NCI-H1694 treated with DMSO at 0.1 percent for 48 hours (cell line): ENCODE measurements at places on chromosomes 7 and 10.

DNA sequence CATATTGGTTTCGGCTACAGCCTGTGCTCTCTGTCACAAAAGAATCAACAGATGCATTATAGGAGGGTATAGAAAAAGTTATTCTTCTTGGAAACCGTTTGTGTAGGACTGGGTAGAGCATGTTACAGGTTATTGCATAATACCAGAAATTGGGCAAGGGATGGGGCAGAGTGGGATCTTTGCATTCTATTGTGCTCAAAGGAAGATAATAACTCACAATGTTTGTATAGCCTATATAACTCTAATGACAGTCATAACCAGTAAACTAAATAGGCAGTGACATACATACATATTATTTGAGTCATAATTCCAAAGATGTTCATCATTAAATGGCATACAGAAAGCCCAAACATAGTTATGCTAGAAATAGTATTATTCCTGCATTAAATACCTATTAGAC lies 179.7 kb downstream of the XPNPEP1 start:
- DNase-seq, result no peak

DNA sequence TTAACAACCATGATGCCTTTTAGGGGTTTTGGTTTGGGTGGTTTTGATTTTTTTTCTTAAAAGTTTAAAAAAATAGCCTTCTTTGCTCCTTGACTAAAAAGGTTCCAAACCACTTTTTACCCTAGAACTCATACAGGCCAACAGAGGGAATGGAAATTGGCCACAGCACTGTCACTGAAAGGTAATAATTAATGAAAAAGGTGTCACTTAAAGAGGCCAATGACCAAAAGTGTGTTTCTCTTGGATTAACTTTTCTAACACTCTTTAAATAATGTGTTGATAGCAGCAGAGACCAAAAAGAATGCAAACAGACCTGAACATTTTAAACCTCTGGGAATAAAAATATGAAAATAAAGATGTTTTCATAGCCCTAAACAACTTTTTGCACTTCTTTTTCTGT lies 221.1 kb upstream of the TCF7L2 start:
- no peak for DNase-seq

GRCh38 chr10:107013258-107014006 lies 151.1 kb downstream of the SORCS1 start:
- no peak for DNase-seq

GRCh38 chr10:14508725-14509124 lies 178.0 kb upstream of the FRMD4A start:
- DNase-seq, result no peak

- DNase-seq, result peak; percentile 2
Observed at GRCh38 chr10:127576740-127577161, 27.6 kb downstream of the NPS start.

- DNase-seq, result no peak
Observed at GRCh38 chr7:70619659-70620058, 512.3 kb upstream of the GALNT17 start.

- DNase-seq, result no peak
Observed at GRCh38 chr10:49662169-49662830, 17.2 kb upstream of the C10orf53 start.

DNA sequence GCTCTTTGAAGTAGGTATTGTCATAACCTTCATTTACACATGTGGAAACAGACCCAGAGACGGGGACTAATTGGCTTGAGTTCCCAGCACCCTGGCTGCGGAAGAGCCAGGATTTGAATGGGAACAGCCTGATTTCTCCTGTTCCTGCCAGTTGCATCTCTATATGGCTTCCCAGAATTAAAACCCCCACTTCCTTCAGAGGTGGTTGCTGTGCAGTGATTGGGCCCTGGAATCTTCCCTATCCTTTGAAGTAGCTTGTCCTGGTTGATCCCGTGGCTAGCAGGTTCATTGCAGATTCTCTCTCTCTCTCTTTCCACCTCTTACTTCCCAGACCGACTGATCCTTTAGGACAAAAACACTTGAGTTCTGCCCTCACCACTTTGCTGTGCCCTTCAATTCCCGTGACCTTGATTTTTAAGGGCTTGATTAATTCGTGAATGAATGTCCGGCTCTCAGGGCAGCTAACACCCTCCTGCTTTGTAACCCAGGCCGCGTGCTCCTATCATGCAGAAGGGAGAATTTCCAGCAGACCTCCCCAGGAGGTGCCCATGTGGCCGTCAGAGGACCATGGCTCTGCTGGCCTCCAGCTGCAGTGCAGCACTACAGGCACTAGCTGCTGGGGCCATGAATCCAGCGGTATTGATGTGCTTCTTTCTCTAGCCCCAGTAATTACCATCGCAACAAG lies 120.6 kb upstream of the AGK start:
- DNase-seq, result no peak

GRCh38 chr7:101634196-101634717 lies 5.2 kb upstream of the MYL10 start:
- no peak for DNase-seq

GRCh38 chr7:131040467-131040932 lies 287.2 kb upstream of the MKLN1 start:
- peak; percentile 75 for DNase-seq

- DNase-seq, result no peak
Observed at GRCh38 chr10:121601458-121601857, 3.2 kb upstream of the FGFR2 start.

DNA sequence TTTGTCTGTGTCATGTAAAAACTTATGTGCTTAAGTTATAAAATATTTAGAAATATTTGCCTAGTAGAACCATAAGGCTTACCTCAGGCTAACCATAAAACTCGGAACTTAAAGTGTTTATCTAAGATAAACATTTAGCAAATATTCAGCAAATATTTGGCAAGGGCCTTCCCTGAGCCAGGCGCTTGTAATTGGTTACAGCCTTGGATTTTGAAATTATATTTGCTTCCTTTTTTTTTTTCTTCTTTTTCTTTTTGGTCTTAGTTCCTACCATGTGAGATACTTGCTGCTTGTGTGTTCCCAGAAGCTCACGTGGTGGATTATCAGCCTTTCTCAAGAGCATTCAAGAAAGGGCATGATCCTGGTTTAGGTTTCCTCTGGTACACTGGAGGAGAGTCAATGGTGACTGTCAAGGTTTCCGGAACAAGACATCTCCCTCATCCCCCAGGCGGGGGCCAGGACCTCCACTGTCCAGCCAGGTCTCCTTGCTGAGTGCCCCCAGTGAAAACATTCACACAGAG lies 5.2 kb upstream of the BRI3 start:
- DNase-seq, result no peak

GRCh38 chr10:79073784-79074432 lies 5.1 kb downstream of the ZMIZ1 start:
- no peak for DNase-seq

- no peak for DNase-seq
Observed at GRCh38 chr7:53246957-53247356, 211.5 kb downstream of the POM121L12 start.

DNA sequence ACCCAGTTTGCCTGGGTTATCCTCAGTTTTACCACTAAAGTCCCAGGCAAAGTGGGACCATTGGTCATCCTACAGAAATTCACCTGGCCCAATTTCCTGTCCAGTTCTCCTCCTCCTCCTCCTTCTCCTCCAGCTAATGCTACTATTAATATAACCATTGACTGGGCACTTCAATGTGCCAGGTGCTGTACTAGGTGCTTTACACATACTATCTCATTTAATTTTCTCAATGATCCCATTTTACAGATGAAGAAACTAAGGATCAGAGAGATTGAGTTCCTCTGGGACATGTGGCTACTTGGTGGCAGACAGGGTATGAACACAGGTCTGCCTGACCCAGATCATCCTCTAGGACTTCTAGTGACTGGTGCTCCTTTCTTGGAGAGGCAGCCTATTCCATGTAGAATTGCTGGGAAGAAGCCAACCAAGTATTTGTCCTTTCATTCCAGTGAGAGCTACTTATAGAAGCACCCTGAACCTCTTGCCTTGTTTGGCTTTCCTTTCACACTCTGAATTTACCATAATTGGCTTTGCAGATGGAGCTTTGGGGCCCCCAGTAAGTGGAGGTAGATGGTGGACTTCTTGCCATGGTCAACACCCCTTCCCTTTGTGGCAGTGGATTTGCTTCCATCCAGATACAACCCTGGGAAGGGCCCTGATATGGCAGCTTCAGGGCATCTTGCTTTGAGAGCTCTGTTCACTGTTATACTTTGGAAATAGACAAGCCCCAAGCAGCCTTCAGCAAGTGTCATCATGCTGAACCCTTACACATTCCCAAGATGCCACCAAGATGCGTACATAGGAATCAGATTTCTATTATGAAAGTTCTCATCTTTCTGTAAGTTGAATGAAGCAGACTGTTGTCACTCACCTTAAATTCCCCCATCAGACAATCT lies 78.7 kb downstream of the MYOF start:
- no peak for DNase-seq

- no peak for DNase-seq
Observed at GRCh38 chr10:76466836-76467503, 1035.5 kb downstream of the LRMDA start.

DNA sequence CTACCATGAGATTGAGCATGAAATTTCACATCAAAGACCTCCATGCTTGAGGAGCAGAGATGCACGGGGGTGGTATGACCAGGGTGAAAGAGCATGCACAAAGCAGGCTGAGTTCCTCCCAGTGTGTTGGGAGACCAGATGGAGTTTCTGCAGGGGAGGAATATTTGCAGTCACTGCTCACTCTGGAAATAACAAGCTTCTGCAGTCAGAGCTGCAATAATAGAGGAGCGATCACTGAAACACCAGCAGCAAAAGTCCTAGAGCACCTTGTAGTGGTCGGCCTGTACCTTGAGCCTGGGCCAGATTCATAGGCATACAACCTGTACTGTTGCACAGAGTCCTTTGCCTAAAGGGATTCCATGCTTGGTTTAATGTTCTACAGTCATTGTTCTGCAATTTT lies 184.5 kb upstream of the SP8 start:
- DNase-seq, result no peak

- DNase-seq, result no peak
Observed at GRCh38 chr10:72340510-72341261, 14.0 kb downstream of the DNAJB12 start.

- no peak for DNase-seq
Observed at GRCh38 chr7:37570145-37570544, 113.4 kb upstream of the GPR141 start.

- no peak for DNase-seq
Observed at GRCh38 chr7:7527047-7527446, 8.6 kb downstream of the COL28A1 start.

DNA sequence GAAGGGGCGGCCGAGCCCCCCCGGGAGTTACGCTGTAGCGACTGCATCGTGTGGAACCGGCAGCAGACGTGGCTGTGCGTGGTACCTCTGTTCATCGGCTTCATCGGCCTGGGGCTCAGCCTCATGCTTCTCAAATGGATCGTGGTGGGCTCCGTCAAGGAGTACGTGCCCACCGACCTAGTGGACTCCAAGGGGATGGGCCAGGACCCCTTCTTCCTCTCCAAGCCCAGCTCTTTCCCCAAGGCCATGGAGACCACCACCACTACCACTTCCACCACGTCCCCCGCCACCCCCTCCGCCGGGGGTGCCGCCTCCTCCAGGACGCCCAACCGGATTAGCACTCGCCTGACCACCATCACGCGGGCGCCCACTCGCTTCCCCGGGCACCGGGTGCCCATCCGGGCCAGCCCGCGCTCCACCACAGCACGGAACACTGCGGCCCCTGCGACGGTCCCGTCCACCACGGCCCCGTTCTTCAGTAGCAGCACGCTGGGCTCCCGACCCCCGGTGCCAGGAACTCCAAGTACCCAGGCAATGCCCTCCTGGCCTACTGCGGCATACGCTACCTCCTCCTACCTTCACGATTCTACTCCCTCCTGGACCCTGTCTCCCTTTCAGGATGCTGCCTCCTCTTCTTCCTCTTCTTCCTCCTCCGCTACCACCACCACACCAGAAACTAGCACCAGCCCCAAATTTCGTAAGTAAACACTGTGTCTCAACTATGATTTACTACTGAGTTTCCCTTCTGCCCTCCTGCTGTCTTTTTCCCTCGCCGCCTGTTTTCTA lies 666 bp downstream of the NRG3 start:
- no peak for DNase-seq

DNA sequence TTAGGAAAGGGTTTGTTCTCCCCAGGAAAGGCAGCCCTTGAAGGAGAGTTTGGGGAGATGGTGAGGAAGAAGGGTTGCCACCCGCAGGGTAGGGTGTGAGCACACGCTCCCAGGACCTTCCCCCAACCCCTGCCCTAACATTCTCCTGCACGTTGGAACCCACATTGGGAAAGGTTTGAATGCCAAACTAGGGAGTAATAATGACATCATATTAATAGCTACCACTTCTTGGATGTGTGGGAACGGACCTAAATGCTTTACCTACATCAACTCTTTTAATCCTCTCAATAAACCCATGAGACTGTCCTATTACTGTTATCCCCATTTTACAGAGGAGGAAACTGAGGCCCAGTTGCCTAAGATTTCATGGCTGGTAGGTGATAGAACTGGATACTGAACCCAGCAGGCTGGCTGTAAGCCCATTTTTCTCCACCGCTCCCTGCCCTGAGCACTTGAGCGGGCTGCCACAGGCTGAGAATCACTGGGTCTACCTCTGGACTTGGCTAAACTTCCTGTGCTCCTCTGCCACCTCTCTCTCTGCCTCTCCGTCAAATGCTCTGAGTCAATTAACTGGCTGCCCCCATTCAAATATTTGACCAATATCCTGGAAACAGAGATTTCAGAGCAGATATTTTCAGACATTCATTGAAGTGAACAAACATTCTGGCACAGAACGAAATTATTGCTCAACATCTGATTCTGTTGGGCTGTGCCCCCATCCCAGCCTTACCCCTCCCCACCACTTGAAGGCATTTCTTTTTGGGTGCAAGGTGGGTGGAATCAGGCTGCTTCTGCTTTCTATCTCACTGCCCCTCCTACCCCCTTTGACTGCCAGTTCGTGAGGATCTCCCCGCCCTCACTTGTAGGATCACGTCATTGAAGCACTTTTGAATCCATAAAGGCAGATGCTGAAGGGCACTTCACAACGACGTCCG lies 129.7 kb downstream of the C10orf105 start:
- DNase-seq, result no peak

- DNase-seq, result no peak
Observed at GRCh38 chr10:24132741-24133140, 76.2 kb upstream of the KIAA1217 start.

GRCh38 chr7:12692479-12693259 lies 5.2 kb downstream of the ARL4A start:
- DNase-seq, result no peak

GRCh38 chr7:10571759-10572158 lies 401.9 kb upstream of the PHF14 start:
- no peak for DNase-seq

- no peak for DNase-seq
Observed at GRCh38 chr7:45104844-45105587, 6.5 kb downstream of the TBRG4 start.

DNA sequence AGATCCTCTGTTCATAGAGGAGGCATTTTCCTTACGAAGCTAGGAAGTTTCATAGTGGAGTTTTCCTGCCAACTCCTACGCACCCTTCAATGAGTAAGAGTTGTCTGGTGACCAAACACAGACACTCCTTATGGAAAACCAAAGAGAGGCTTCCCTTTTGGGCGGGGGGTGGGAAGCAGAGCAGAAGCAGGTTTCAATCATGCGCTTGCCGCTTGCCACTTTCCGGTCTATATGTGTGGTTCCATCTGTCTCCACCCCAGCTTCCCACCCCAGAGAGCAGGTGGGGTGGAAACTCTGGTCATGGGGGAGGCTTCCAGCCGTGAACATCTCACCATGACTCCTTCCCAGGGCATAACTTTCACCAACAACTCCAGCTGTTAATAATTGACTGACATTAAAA lies 68.8 kb upstream of the GRB10 start:
- DNase-seq, result no peak

- peak; percentile 62 for DNase-seq
Observed at GRCh38 chr10:71383972-71384687, 12.6 kb upstream of the CDH23 start.
